ENCODE measurements at places on chromosomes 4 and X.

- DNase-seq = no peak
Measured at GRCh38 chrX:27399146-27399456, 64.0 kb downstream of the PPP4R3C start.

DNA sequence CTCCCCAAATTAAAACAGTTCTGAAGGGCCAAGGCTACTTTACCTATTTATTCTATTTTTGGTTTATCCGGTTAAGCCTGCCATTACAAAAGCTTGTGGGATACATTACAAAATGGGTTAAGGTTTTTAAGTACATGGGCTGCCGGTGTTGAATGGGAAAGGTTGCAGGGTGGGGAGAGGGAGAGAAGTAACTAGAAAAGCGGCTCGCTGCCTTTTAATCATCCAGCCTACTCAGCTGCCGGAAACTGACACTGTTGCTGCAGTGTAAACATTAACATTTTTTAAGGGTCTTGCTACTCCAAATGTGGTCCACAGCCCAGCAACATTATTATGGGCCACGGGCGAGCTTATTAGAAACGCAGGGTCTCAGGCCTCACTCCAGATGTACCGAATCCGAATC lies 1.5 kb upstream of the IL1RAPL1 start:
- DNase-seq = no peak

DNA sequence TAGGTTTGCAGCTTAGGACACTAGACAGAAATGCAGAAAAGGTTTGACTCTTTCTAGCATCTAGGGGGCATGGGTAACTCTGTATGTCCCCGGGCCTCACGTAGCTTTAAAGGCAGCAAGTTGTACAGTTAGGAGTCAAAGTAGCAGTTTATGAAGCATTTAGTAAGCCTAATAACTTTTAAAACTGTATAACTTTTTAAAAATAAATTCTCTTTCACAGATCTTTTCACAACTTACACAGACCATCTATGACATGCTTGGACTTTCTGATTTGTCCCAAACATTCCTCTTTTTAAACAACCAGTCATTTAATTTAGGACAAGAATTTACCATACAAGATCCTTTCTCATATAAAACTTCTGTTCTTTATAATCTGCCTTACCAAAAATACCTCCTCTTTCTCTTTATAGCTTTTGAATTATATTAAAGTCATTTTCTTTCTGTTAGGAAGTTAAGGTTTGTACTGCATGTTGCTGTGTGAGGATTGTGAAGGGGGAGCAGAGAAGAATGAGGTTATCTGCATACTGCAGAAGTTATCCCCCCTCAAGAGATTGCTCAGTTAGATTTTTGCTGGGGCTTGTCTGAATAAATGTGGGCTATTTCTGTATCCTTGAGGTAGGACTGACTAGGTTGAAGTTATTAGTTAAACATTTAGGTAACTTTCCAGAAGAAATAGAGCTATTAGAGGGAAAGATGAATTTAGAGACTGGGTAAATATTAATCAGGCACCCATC lies 94.3 kb downstream of the CPE start:
- DNase-seq = no peak

DNA sequence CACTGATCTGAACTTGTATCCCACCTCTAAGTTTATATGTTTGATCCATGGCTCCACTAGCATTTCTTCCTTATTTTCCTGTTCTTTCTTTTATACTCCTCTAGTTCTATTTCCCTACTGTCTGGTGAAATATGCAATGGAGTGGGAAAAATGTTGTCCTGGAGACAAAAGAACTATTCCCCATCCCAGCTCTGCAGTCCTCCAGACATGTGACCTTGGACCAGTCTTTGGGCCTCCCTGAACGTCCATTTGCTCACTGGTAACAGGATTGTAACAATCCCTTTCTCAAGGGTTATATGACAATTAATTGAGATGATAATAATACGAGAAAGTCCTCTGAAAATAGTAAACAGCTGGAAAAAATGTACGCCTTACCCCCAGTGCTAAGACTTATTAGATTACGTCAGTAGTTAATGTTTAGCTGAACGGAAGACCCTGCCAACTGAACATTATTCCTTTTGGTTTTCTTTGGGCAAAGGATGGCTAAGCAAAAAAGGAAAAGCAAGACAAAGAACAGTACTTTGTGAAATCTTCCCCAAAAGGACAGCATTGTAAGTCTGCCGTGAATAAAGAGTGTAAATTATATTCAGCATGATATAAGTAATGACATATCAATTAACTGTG lies 302.3 kb upstream of the PPARGC1A start:
- DNase-seq = no peak

DNA sequence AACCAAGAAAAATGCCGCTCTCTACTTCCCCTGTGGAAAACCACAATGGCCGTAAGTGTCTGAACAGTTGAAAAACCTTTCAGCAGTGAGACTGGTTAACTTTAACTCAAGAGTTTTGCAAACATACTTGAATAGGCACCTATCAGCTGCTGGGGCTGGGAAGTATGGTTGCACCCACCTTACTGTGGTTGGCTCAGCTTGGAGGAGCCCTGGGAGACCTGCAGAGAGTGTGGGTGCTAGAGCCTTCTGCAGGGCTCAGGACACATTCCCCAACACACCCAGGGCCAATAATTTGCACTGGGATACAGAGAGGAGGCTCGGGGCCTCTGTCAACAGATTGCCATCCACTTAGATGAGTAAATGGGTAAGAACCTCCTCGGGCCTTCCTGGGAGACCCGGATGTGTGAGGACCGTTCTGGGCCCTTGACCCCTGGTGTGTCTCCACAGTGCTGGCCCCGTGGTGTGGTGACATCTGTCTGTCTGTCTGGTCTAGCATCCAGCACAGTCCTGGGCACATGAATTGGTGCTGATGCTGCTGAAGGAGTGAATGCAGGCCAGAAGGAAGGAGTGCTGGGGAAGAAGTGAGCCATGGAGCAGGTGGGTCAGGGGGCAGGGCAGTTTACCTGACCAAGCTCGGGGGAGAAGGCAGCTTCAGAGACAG lies 46.5 kb downstream of the MAGEA1 start:
- no peak for DNase-seq

DNA sequence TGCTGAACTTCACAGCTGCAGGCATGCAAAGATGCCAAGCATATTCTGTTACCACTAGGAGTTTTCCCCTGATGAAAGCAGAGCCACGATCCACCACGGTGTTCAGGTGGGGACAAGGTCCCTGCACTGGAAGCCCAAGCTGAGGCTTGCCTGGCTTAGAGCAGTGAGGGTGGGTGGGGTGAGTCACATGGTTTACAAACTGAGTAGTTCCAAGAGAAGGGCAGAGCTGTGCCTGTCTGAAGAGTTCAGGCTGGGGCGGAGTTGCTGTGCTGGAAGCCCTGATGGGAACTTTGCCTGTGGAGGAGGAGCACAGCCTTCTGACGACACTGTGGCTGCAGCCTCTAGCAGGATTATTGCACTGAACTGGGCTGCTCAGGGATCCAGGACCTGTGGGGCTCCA lies 45.5 kb downstream of the FAM9B start:
- no peak for DNase-seq
